Activated CD4-positive, CD25-positive, alpha-beta regulatory T cell (primary cell): ENCODE measurements at places on chromosomes 1 and 21.

DNA sequence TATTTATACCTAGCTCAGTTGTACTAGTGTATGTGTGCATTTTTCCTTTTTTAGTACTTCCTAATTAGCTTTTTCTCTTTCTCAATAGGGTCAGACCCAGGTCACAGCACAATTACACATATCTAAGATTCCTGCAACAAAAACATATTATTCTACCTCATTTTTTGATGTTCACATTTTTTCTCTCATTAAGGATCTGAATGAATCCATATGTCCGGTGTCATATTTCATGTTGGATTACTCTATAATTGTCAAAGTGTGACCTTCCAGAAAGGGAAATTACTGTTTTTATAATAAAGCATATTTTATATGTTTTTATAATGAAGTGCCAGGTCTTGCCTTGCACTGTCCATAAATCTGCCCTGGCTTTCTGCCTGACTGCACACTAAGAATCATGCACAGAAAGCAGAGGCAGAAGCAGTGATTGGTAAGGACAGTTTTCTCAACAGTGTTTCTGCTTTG is 143.7 kb downstream of the KCNT2 start:
- DNase-seq, result no peak

DNA sequence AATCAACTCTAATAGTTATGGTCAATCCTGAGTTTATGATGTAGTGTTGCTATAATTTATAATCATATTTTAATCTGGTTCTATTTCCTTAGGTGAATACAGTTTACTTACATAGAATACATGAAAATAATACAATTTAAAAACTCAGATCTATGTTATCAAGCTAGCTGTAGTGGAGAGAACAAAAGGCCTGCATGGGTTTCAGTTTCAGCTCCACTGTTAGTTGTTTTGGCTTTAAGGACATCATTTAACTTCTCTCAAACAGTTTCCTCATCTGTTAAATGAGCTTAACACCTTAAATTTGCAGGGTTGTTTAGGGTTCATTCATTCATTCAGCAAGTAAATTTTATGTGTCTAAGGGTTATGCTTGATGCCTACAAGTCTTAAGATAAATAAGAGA is 98.4 kb upstream of the KIAA1614 start:
- no peak for DNase-seq

- DNase-seq, result no peak
These were observed 347.9 kb upstream of the ADGRL2 start for GRCh38 chr1:81452693-81453366.

GRCh38 chr1:233328142-233328921 is 808 bp downstream of the MAP3K21 start:
- no peak for DNase-seq

- no peak for DNase-seq
These were observed 8.4 kb downstream of the RPS6KA1 start for GRCh38 chr1:26537951-26538352.

DNA sequence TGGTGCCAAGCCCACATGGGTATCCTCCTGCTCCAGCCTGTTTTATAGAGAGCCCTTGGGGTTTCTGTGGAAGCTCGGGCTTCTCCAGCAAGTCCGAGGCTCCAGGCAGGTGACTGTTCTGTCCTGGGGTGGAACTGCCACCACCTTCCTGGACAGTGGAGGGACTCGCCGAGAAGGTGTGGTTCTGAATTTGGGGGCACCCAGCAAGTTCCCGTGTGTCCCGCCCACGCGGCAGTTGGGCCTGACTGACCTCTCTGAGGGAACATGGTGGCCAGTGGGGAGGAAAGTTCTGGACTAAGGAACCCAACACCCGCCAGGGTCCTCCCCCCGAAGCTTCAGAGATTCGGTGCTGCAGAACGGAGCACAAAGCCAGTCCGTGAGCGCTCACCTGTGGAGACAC is 158.1 kb upstream of the C1orf174 start:
- no peak for DNase-seq

- DNase-seq, result no peak
These were observed 42.0 kb upstream of the LHX8 start for GRCh38 chr1:75092141-75092540.

DNA sequence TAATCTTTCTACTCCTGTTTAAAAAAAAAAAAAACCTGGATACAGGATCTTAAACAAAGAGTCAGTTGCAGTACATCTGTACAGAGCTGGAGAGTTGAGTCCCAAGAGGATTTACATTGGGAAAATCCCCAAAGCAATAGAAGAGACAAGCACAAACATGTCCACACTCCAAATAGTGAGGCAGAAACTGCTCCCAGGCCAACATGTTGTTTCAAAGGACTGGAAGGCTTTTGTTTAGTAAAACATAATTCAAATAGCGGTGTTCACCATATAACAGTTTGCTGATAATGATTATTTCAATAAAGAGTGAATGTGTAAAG is 425.4 kb downstream of the ADGRL2 start:
- no peak for DNase-seq

GRCh38 chr1:87113313-87113712 is 198.9 kb downstream of the HS2ST1 start:
- no peak for DNase-seq

- no peak for DNase-seq
These were observed 26.8 kb upstream of the RNF19B start for GRCh38 chr1:32991386-32991785.

- DNase-seq, result no peak
These were observed 50.1 kb downstream of the TIAM1 start for GRCh38 chr21:31293986-31294385.

DNA sequence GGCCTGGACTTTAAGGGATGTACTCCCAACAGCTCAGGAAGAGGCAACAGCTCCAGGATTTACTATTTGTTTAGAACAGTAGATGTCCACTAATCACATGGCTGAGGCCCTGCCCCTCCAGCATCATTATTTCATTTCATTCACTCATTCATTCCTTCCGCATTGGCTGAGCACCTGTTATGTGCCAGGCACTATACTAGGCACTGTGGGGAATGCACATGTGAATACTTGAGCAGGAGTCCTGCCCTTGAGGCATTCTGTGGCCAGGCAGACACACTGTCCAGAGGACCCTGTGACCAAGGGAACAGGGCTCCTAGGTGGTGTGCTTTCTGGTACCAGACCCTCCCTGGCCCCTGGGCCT is 24.3 kb downstream of the KIAA1614 start:
- DNase-seq, result no peak
